ENCODE measurements at places on chromosomes 2 and 18.

GRCh38 chr18:36408606-36409005 lies 111.1 kb downstream of the FHOD3 start:
- DNase-seq = no peak

GRCh38 chr2:107374249-107374648 lies 452.4 kb upstream of the RGPD4 start:
- no peak for DNase-seq

- DNase-seq = no peak
Measured at GRCh38 chr18:24212939-24213338, 74.1 kb downstream of the CABYR start.

- DNase-seq = no peak
Measured at GRCh38 chr2:41647468-41648050, 400.3 kb upstream of the PKDCC start.

GRCh38 chr2:48411046-48411445 lies 118.9 kb upstream of the STON1 start:
- no peak for DNase-seq

GRCh38 chr2:100260712-100261620 lies 61.3 kb downstream of the LONRF2 start:
- peak; percentile 5 for DNase-seq

DNA sequence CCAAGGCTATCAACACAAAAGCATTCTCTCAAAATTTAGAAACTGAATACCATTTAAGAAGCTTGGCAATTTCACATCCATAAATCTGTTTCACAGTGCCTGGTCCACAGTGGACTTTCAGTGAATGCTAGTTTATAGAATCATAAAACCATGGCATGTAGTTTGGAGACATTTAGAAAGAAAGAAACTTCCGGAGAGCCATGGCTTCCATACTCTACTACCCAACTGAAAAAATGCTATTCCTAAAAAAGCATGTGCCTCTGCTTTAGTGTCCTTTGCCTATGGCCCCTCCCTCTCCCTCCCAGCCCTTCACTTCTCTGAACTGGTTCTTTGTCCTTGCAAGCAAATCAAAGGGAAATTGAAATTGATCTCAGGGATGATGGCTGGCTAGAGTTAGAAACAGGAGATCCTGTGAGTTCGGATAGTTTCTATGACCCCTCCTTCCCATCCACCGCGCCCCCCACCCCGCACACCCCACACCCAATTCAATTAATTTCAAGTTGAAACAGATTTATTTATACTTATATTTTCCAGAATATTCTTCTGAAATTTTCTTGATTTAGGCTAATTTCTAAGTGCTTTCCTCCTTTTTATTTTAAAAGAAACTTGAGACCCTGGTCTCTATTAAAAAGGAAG lies 248.3 kb downstream of the TRIB2 start:
- DNase-seq = peak; percentile 2

DNA sequence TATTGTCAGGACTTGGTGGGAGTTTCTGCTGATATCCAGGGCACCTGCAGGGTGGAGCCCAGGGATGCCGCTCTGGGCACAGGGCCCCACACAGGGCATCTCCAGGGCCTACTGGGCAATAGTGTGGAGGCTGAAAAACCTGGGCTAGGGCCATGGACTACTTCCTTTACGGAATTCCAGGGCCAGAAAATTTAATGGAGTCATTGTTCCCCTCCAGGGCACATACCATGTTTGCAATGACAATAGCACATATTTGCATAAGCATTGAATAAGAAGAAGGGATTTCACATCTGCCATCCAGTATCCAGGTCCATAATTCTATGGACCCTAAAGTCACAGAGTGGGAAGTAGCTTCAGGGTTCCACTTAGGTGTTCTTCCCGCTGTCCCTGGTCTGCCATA lies 103.8 kb upstream of the TPO start:
- DNase-seq = no peak

DNA sequence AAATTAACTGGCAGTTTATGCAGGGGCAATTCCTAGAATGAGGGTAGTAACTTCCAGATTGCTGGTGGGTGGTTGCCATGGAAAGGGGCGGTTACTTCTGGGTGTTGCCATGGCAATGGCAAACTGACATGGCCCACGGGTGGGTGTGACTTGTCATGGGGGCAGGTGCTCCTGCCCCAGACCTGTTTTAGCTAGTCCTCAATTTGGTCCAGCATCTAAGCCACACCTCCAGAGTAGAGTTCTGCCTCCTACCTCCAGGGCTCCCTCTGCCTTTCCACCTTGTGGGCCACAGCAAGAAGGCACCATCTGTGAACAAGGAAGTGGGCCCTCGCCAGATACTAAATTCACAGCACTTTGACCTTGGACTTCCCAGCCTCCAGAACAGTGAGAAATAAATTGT lies 148.7 kb downstream of the TFCP2L1 start:
- no peak for DNase-seq

GRCh38 chr2:73839653-73840411 lies 11.1 kb downstream of the STAMBP start:
- DNase-seq = no peak

- DNase-seq = peak; percentile 1
Measured at GRCh38 chr18:12686100-12686499, 16.4 kb downstream of the CEP76 start.
